ENCODE measurements at places on chromosomes 1 and 21. TPM values are rescaled to one million over a fixed set of nuclear protein-coding genes. Genes with fewer than 3 reads are reported as not detected.

Gene PLA2G2F
- polyA plus RNA-seq, result not detected

Gene CAPZB
- polyA plus RNA-seq, result 233 TPM

Gene CD244
- polyA plus RNA-seq, result 0.16 TPM

Gene KRTAP10-8
- not detected for polyA plus RNA-seq

DNA sequence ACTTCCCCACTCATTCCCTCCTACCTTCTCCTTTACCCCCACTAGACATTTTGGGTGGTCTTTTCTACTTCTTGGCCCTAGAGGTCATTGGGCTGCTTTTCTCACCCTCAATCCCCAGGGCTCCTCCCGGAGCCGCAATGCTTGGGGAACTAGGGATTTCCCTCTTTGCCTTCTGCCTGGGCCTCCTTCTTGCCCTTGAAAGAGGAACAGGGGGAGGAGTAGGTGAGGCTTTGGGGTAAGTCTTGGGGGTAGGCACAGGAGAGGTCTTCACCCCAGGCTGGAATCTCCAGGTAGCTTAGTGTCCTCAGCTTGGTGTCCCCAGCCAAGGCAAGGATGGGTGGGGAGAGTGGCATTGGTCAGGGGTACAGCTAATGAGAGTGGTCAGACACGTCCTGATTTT lies 56.2 kb upstream of the EPS8L3 start:
- no peak for DNase-seq

GRCh38 chr1:201164645-201165044 lies 10.4 kb upstream of the TMEM9 start:
- DNase-seq, result no peak

DNA sequence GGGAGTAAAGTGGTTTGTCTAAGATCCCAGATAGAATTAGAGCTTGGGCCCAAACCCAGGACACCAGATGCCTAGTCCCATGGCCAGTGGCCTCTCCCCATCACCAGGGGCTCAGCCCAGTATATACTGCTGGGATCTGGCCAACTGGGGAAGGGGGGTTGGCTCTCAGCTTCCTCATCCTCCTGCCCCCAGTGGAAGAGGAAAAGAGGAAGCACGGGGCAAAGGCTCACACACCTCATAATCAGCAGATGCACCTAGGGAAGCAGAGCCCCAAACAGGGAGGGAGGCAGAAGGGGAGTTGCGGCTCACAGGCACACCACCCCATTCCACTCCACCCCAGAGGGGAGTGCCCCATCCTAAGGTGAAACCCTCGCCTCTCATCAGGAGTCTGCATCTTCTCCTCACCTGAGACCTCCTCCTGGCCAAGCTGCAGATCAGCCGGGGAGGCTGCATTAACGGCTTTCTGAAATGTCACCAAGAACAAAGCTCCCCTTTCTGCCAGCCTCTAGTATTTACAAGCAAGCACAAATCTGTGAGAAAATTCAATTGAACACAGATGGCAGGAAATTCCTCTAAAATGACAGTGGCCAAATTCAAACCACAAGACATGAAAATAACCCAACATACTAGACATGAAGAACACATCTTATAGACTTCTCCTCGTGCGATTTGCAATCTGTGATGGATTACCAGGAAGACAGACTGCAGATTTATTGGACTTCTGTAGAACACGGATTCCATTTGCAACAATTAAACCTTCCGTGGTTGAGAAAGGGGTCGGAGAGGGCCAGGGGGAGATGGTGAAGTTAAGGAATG lies 82.8 kb downstream of the GLIS1 start:
- DNase-seq, result no peak

DNA sequence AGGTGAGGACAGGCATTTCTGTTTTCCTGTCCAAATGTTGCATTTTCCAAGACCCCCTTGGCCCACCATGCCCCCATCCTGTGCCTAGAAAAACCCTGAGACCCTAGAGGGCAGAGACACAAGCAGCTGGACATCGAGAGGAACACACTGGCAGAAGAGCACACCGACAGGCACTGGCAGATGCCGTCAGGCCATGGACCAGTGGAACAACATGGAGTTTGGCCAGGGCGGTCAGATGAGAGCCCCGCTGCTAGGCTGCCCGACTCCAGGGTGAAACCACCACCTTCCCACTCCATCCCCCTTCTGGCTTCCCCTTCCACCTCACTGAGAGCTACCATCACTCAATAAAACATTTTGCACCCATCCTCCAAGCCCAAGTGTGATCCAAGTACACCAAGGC lies 438.4 kb downstream of the SIPA1L2 start:
- DNase-seq, result no peak

GRCh38 chr1:165633614-165634013 lies 2.6 kb downstream of the MGST3 start:
- DNase-seq, result no peak

DNA sequence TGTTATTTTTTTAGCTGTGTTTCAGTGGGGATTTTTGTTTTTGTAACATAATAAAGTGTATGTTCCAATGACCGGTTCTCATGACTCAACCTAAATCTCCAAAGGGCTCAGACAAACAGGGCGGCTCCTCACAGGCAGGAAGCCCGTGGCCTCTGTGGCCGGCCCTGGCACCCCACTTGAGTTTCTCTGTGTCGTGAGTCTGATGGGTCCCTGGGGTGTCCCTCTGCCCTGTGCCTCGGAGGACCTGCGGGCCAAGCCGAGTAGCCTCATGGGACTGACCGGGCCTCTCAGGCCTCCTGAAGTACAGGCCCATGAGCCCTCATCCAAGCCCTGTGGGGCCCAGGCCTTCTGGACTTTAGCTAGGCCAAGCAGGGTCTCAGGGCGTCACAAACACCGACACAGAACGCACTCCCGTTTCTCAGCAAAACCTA lies 16.1 kb upstream of the CCDC27 start:
- DNase-seq, result no peak

GRCh38 chr1:41097105-41097504 lies 75.6 kb upstream of the SLFNL1 start:
- DNase-seq, result no peak

GRCh38 chr1:33072707-33073106 lies 8.2 kb upstream of the AZIN2 start:
- no peak for DNase-seq

- DNase-seq, result no peak
These were observed 168.0 kb downstream of the PPP1R12B start for GRCh38 chr1:202516434-202516877.

GRCh38 chr1:84272401-84272800 lies 29.1 kb upstream of the SAMD13 start:
- no peak for DNase-seq

DNA sequence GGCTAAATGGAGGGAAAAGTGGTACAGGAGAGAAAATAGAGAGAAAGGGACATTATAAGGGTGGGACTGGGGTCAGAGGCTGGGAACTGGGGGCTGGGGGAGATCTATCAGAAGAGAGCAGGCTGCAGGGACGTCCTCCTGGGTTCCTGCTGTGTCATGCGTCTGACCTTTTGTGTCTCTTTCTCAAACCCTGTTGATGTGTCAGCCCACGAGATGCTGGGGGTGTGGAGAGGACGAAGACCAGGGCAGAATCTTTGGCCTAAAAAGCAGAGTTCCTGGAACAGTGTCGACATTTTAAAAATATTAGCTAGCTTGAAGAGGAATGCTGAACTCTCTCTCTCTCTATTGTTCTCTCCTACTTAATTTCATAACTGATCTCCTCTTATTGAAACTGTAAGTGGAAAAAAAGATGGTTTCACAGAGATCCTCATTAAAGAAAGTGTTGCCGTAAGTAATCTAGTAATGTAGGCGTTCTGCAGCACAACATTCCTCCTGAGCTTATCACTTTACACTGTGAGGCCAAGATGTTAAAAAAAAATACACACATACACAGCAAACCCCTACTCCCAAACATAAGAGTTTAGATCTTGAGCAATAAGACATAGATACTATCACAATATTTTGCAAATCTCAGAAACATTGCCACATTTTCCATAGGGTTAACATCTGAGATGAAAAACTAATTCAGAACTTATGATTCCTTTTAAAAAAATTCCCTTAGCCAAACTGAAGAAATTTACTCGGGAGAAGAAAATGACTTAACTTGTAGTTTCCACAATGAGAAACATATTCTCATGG lies 52.6 kb downstream of the RUNX1 start:
- no peak for DNase-seq

DNA sequence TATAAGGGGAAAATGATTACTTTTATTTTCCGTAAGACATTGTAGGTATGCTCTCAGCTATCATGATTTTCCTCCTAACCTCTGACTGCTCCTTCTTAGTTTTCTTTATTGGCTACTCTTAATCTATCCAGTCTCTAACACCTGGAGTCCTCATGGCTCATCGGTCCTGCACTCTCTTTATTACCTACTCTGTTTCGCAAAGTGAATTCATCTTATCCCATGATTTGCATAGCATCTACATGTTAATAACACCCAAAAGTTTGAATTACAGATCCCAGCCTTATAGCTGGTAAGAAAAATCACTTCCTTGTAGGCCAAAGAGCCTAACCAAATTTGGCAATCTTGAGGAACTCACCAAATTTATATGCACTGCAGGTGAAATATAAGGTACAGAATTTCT lies 136.3 kb downstream of the CDC42BPA start:
- DNase-seq, result no peak

DNA sequence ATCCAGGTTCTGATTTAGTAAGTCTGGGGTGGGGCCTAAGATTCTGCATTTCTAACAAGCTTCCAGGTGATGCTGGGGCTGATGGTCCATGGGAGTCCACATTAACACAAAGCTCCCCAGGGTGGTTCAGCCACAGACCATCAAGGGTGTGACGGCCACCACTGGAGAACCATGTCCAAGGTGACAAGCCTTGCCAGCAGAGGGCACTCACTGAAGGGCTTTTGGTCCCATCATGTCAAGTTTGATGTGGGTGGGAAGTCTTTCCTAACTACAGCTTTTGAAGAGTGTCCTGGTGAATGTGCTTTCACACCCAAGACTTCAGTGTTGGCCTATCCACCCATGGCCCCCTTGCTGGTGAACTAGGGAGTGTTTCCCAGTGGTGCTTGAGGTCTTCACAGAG lies 67.1 kb downstream of the UBE2T start:
- DNase-seq, result no peak

DNA sequence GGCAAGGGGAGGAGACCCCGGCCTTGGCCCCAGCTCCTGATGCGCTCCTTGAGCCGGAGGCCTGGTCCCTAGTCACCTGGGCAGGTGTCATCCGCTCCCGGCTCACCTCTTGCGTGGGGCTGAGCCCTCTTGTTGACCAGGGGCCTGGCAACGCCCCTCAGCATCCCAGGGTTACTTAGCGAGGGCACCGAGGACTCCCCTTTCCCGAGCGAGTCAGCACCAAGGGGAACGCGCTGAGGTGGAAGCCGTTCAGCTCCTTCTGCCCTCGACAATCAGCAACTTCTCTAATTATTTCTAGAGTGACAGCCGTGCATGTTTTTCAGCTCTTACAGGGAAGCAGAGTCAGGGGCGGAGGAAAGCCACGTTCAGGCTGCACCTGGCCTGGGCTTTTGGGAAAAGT lies 522 bp downstream of the SLC45A1 start:
- no peak for DNase-seq

GRCh38 chr1:228801068-228801467 lies 65.8 kb downstream of the RHOU start:
- DNase-seq, result no peak

GRCh38 chr1:8343464-8344001 lies 25.6 kb downstream of the SLC45A1 start:
- DNase-seq, result peak; percentile 60

DNA sequence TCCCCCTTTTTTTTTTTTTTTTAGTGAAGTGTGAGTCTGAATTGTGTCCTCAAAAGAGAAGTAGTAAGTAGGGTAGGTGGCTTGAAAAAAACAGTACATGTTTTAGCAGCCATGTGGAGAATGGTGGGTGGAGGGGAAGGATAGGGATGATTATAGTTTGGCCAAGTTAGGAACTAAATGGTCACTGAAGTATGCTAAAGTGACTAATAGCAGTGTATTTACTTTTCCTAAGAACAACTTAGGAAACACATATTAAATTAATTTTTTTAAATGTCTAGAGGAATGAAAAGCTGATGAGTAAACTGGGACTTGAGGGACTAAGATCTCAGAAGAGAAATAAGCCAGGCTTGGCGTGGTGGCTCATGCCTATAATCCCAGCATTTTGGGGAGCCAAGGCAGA lies 55.5 kb downstream of the PLA2G4A start:
- DNase-seq, result no peak

DNA sequence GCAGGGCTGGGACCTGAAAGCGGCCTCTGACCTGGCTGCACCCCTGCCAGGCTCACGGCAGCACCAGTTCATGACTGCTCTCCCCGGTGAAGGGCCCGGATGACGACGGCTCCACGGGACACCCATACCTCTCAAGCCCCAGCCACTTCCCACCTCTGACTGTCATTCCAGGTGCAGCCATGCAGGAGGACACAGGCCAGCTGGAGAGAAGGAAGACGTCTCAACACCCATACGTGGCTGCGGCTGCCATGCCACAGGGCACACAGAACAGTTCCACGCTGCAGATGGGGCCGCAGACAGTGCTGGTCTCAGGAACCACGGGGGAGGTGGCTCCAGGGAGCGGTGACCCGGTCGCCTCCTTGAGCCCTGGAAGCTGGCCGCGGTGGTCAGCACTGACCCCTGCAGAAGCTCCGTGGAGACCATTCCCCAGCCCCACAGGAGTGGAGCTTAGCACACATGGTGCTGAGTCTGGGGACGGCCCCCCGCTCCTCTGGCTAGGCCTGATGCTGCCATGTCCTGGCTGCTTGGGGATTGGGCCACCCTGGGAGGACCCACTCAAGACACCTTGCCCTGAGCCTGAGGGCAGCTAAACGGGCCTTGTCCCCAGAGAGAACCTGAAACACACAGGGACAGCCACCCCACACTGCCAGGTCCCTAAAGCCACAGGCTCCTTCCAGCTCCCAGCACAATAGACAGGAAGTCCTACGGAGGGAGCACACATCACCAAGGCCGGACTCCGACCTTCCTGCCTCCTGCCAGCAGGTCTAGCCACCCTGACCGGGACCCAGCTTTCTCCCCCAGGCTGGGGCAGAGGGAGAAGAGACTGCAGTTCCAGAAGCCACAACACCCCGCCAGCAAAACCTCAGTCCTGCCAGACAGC lies 8.6 kb downstream of the WNT9A start:
- no peak for DNase-seq

- DNase-seq, result no peak
These were observed 46.0 kb downstream of the TRAPPC10 start for GRCh38 chr21:44057960-44058651.

DNA sequence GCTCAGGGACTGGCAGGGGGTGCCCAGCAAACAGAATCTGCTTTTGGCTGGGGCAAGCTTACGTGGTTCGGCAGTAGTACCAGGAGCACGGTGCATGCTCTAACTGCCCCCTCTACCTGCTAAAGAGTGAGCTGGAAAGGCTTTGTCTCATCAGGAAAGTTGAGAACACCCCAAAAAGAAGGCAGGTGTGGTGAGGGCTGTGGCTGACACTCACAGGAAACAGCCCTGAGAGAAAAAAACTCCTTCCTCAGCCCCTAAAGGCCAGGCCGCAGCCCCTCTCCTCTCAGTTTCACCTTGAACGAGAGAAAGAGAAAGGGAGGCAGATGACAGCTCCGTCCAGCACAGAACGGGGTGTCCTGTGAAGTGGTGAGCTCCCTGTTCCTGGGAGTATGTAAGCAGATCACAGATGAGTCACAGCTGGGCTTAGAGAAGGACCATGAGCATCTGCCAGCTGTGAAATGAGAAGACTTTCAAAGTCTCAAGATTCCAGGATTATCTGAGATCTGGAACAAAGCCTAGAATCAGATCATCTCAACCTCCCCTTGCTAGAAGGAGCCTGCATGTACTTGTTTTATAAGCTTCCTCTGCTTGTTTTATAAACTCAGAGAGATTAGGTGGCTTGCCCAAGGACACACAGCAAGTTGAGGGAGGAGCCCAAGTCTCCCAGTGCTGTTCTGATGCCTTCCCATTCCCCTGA lies 13.4 kb downstream of the LAPTM5 start:
- no peak for DNase-seq

GRCh38 chr1:51044199-51044598 lies 57.8 kb upstream of the C1orf185 start:
- no peak for DNase-seq

GRCh38 chr1:202976633-202977032 lies 9.6 kb upstream of the CYB5R1 start:
- DNase-seq, result no peak

Data from right renal cortex interstitium (tissue), 3 donors.